NCI-H146 (cell line): ENCODE measurements at places on chromosomes 1 and 21.

DNA sequence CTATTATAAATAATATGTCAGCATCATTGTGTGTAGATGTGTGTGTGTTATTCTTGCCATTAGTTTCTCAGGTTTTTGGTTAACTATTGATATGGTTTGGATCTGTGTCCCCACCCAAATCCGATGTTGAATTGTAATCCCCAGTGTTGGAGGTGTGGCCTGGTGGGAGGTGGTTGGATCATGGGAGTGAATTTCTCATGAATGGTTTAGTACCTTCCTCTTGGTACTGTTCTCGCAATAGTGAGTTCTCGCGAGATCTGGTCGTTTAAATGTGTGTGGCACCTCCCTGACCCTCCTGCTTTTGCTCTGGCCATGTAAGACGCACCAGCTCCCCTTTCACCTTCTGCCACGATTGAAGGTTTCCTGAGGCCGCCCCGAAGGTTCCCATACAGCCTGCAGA is 9.6 kb upstream of the POFUT2 start:
- DNase-seq, result no peak

DNA sequence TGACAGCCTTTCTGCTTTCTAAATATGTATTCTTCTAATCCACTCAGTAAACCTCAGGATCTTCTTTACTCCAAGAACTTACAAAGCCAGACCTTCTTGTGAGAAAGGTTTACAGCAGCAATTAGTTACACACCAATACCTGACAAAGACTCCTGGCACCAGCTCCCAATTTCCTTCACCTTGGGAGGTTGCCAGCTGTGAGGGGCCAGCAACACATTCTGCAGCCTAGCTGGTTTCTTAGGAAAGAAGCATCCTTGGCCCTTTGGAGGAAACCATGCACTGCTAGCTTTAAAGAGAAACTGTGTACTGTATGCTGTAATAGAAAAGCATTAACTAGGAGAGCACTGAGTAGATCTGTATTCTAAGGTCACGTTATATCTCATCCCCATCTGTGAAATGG is 10.8 kb downstream of the FYB2 start:
- no peak for DNase-seq

DNA sequence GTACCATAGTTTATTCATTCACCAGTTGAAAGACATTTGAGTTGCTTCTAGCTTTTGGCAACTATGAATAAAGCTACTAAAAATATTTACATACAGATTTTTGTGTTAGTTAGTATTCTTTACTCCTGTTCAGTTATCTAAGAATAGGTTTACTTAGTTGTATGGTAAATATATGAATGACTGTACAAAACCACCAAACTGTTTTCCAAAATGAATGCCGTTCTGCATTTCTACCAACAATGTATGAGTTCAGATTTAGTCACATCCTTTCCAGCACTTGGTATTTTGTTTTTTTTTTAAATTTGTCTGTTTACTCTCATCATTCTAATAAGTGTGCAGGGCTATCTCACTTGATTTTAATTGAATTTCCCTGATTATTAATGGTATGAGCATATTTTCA is 3.4 kb upstream of the KIFAP3 start:
- DNase-seq, result no peak

DNA sequence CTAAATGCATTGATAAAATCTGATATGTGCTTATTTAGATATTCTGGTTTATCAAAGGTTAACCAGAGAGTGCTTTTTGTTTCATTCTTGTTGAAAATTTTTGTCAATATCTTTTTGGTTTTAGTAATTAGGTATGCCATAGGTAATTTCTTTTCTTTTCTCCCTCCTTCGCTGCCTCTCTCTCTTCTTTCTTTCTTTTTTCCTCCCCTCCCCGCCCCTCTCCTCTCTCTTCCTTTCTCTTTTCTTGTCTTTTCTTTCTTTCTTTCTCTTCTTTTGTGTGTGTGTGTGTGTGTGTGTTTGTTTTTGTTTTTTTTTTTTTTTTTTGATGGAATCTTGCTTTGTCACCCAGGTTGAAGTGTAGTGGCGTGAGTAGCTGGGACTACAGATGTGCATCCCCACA is 14.4 kb upstream of the MACF1 start:
- DNase-seq, result no peak

DNA sequence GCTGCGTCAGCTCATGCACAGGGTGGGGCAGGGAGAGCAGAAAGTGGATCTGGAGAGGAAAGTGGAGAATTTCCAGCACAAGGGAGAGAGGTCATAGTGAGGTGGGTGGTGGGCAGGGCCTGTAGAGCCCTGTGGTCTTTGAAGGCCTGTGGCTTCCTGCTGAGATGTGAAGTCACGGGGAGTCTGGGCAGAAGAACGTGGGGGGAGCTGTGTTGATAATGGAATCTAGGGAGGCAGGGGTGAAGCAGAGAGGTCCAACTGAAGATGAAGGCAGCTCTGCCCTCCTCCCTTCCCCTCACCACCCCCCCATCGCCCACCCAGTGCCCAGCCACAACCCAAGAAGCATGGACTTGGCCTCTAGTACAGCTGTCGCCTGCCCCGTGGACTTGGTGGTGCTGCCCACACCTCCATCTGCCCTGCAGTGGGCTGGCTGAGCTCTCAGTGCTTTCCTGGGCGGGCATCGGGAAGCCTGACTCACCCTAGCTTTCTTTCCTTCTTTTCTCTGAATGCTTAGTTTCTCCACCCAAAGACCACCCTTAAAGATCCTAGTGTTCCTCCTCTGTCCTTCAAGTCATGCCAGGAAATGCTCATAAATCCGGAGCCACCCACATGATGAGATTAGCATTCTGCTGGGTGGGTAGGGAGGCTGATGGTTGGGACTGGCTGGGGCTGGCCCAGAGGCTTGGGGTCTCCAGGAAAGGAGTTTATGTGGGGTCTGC is 186.1 kb downstream of the TRABD2B start:
- DNase-seq, result no peak

GRCh38 chr1:44532567-44532944 is 127.5 kb downstream of the RNF220 start:
- DNase-seq, result no peak

GRCh38 chr21:34305605-34306604 is 57.9 kb upstream of the KCNE2 start:
- DNase-seq, result no peak

- no peak for DNase-seq
Measured at GRCh38 chr1:30103708-30104411, 619.5 kb downstream of the MATN1 start.

DNA sequence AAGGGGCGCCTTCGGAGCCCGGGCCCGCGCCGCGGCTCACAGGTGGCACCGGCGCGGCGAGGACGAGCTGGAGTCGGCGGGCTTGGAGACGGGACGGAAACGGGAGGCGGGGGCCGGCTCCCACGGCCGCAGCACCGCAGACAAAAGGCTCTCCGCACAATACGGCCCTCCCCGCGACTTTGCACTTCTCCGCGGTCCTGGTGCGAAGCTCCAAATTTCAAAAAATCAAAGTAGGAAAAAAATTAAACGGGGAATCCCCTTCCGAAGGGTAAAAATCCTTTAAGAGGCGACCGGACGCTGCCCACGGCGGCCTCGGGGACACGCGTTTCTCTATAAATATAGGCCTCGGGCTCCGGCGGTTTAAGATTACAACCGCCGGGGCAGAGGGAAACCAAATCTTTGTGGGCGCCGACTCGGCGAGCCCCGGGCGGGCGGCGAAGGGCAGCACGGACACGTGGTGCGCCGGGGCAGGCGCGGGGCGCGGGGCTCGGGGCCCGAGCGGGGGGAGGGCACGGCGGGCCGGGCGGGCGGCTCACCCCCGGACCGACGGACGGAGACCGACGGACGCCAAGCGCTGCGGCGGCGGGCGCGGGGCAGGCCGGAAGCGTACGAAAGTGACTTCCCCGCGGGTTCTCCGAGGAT is 453 bp downstream of the PABPC4 start:
- DNase-seq, result peak; percentile 44

- DNase-seq, result no peak
Measured at GRCh38 chr1:57131701-57132394, 166.0 kb upstream of the C8B start.

- no peak for DNase-seq
Measured at GRCh38 chr1:91338501-91338900, 66.1 kb downstream of the HFM1 start.

DNA sequence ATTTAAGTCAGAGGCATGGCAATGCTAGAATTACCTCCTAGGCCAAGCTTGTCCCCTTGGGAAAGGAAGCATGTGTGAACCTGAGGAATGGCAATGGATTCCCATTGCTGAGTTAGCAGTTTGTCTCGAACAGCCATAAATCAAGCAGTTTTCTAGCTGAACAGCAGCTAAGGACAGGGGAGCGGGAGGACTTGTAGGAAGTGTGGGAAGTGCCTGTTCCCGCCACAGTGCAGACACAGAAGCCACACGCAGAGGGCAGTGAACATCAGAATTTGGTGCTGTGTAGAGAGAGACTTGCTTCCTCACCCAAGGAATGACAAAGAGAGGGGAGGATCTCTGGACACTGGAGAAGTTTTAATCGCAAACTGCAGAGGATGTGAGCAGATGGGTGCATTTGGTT is 3.8 kb downstream of the PHGDH start:
- DNase-seq, result no peak

GRCh38 chr1:114122941-114123618 is 30.6 kb downstream of the SYT6 start:
- no peak for DNase-seq

GRCh38 chr1:63922848-63923247 is 149.0 kb downstream of the ROR1 start:
- no peak for DNase-seq

DNA sequence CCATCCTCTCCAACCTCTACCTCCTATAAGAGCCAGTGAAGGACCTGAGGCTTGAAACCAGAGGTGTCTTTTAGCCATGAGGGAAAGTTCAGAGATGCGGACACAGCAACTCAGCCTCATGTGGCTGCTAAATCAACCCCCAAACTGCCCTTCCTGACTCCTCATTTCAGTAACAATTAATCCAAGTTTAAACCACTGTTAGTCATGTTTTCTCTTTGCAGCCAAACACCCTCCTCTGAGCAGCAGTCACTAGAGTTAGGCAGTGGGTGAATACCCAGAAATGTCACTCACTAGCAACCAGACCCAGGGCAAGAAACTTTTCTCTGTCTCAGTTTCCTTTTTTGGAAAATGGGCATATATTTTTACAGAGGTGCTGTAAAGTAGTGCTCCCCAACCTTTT is 71.2 kb downstream of the KCNJ15 start:
- DNase-seq, result no peak

- DNase-seq, result no peak
Measured at GRCh38 chr1:216887032-216887431, 163.8 kb upstream of the ESRRG start.

DNA sequence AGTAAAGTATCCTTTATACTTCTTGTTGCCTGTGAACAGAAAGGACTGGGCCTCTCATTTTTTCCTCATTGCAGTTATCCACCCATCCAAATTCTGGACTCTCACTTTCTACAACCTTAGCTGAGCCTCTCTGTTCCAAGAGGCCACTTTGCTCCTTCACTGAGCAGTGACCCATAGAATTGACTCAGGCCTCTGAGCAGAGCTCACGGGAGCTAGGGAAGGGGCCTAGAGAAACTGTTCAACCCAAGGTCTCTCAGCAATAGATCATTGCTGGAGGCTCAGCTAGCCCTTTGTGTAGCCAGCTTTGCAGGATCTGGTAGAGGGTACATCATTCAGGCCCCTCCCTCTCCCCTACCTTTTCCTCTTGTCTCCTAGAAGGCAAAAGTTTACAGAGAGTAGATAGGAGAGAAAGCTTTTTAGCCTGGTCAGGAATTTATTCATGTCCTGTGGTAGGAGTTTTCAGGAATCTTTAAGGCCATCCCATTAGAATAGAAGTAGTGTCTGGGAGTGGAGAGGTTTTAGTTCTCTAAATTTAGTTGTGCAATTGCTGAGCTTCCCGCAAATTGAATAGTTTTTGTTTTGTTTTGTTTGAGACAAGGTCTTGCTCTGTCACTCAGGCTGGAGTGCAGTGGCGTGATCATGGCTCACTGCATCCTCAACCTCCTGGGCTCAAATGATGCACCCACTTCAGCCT is 6.7 kb downstream of the INTS3 start:
- DNase-seq, result no peak

GRCh38 chr1:225872075-225872430 is 10.1 kb downstream of the TMEM63A start:
- no peak for DNase-seq

- DNase-seq, result peak; percentile 47
Measured at GRCh38 chr1:155254714-155255242, 505 bp downstream of the ENTREP3 start.

DNA sequence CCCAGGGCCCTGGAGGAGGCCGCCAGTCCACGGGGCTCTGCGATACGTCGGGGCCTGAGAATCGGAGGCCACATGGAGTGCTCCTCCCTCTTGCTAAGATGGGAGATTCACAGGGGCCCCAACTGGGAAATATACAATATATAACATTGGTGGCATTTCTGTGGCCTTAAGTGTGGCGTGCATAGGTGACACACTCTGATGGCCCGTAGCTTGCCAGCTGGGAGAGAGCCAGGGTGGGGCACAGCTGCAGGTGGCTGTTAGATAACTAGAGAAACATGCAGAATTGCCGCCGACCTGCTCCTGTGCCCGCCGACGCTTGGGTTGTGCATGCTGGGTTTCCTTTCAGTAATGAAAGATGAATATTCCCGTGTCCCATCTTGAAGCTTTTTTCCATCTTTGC is 30.1 kb downstream of the UMODL1 start:
- DNase-seq, result no peak

DNA sequence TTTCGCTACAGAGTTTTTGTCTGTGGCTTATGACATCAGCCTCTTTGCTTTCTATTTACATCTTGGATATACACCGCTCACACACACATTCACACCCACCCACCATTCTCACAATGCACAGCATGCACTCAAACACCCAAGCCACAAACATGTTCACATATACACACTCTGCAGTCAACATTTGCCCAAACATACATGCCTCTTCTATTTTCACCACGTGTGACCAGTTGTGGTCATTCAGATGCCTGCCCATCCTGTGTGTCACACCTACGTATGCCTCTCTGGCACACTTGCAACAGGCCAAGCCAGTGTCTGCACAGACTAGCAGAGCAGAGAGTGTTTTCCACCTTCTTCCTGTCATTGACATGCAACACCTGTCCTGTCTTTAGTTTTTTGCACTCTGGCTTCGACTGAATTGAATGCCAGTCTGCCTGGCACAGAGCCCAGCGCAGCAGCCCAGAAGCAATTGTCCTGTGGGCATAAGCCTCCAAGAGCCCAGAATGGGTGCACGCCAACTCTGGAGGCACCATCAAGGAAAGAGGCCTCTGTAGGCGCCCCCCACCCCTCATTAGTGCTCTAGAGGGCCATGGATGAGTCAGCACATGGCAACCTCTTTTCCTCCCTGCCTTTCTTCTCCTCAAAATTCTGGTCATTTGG is 37.7 kb upstream of the LRRN2 start:
- DNase-seq, result no peak

GRCh38 chr1:181469829-181470228 is 13.5 kb upstream of the CACNA1E start:
- no peak for DNase-seq

- no peak for DNase-seq
Measured at GRCh38 chr1:215201283-215201682, 118.7 kb downstream of the KCNK2 start.

GRCh38 chr1:9128166-9128519 is 759 bp downstream of the GPR157 start:
- DNase-seq, result no peak

- no peak for DNase-seq
Measured at GRCh38 chr1:59022799-59023198, 239.0 kb upstream of the JUN start.
